ENCODE measurements at places on chromosomes 11 and 22.

DNA sequence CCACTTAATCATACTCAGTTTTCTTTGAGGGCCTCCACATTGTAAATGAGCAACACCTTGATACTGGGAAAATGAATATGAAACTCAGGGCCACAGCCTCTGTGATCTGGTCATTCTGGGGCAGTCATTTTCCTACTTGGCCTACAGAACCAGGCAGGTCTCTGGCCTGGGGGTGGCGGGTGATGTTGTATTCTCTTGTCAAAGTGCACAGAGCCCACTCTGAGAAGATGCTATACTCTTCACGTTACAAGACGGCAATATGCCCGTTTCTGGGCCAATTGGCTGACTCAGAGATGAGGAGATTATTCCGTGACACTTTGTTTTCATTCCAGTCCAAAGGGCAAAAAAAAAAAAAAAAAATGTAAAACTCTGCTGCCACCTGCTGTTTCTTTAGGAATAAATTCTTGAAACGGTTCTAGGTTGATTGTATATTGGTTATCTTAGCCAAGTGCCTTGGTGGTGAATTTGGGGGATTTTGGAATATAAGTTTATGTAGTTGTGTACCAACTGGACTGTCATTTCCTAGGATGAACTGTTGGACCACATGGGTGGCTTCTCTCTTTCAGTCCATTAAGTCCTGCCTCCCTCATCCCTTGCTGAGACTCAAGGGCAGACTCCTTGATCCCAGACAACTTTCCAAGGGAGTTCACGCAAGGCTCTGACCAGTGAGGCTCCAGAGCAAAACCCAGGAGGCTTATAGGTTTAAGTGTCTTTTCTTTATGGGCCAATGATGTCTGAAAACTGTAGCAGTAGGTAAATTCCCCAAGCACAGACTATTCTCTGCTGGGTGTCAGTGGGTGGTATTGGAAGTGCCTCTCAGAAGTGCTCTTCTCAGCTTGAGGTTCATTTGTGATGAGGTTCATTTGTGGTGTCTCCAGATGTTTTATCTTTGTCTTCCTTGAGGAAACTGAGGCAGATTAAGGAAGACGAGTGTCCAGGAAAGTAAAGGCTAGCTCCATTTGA is 18.2 kb downstream of the ADM start:
- no peak for DNase-seq

DNA sequence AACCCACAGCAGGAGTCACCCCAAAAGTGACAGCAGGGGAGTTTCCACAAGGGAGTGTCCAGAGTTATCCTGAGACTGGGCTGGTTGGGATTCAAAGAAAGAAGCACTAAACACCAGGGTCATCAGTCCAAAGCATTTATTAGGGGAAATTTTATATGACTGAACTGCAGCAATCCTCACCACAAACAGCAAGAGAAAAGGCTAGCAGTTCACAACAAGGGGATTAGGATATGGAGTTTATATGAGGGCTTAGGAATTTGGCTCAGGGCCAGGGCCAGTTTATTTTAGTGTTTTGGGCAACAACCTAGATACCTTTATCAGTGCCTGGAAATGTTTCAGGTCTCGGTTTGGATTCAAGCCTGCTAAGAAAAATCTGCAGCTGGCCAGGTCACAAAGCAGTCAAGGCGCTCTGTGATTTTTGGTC is 4.6 kb upstream of the TMEM126A start:
- DNase-seq = no peak

DNA sequence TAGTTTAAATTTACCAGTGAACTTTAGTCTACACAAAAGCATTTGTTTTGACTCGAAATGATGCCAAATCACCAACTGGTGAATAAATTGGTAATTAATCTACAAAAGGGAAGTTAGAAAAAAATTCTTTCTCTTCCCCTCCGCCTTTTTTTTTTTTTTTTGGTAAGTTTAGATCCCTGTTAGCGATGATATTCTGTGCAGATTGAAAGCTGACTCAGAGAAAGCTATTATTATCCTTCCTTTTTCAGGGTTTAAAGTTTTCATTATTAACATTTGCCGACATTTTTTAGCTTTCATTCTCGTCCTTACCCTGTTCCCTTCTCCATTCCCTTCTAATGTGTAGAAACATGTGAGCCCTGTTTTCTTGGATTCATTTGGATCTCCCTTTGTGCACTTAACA is 16.8 kb upstream of the NUP160 start:
- no peak for DNase-seq

DNA sequence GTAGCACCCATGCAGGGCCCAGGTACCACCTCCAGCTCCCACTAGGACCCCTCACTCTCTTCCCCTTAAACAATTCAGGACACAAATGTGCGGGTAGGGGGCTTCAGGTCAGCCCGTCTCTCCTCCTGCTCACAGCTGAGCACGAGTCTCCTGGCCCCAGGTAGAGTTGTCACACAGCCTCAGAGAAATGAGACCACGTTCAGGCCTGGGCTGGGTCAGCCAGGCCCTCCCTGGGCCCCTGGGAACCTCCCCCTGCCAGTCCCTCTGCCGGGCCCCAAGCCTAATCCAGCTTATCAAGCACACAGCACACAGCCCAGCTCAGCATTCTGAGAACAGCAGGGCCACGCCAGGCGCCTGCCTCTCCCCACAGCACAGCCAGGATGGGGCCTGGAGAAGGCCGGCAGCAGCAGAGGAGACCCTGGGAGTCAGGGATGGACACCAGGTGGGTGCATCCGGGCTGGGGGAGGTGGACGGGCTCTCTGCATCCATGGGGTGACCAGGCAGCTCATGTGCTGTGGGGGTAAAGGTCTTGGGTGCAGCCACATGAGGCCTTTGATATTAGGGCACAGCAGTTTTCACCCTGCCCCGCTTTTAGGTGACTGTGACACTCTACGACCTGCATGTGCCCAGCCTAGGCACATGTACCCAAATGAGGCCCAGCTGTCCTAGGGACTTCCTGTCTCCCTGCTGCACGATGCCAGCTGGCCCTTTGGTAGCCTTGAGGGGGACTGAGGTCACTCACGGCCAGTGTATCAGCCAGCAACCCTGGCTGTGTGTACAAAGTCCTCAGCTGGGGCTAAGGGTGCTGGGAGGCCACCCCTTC is 87.0 kb downstream of the MORC2 start:
- no peak for DNase-seq

Data from CD4-positive, alpha-beta T cell (primary cell).